ENCODE measurements at places on chromosomes 6 and 20.
A peak's percentile ranks its signal among the peaks of the same experiment; 100 is the strongest.

GRCh38 chr20:25078662-25079061 is 3.3 kb downstream of the VSX1 start:
- DNase-seq: no peak

- no peak for DNase-seq
Observed at GRCh38 chr6:11282245-11282644, 49.8 kb upstream of the NEDD9 start.

GRCh38 chr6:105550955-105551620 is 148.2 kb upstream of the PREP start:
- no peak for DNase-seq

GRCh38 chr20:574297-574942 is 30.8 kb upstream of the CSNK2A1 start:
- DNase-seq: no peak

GRCh38 chr6:3438190-3439167 is 18.4 kb downstream of the SLC22A23 start:
- no peak for DNase-seq

- DNase-seq: no peak
Observed at GRCh38 chr6:139306291-139306981, 14.6 kb upstream of the TXLNB start.

GRCh38 chr20:32484958-32485769 is 100.0 kb downstream of the NOL4L start:
- peak; percentile 67 for DNase-seq

GRCh38 chr6:86203044-86203443 is 560.4 kb upstream of the SYNCRIP start:
- no peak for DNase-seq

GRCh38 chr6:22466665-22467245 is 102.6 kb upstream of the HDGFL1 start:
- no peak for DNase-seq

DNA sequence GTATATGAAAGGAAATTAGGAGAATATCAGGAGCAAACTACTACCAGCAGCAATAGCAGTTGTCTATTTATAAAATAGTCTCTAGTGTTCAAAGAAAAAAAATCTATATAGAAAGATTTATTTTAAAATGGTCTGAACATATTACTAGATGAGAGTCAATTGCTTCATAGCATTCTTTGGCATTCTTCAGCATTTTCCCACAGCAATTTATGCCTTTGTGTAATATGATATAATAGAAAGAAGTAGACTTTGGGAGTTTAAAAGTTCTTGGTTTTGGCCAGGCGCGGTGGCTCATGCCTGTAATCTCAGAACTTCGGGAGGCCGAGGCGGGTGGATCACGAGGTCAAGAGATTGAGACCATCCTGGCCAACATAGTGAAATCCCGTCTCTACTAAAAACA is 157.0 kb upstream of the PLN start:
- no peak for DNase-seq

GRCh38 chr6:68915586-68915985 is 280.5 kb downstream of the ADGRB3 start:
- DNase-seq: no peak

- no peak for DNase-seq
Observed at GRCh38 chr6:109834131-109834530, 143.0 kb downstream of the FIG4 start.

- DNase-seq: no peak
Observed at GRCh38 chr6:132161283-132161682, 210.1 kb upstream of the CCN2 start.

DNA sequence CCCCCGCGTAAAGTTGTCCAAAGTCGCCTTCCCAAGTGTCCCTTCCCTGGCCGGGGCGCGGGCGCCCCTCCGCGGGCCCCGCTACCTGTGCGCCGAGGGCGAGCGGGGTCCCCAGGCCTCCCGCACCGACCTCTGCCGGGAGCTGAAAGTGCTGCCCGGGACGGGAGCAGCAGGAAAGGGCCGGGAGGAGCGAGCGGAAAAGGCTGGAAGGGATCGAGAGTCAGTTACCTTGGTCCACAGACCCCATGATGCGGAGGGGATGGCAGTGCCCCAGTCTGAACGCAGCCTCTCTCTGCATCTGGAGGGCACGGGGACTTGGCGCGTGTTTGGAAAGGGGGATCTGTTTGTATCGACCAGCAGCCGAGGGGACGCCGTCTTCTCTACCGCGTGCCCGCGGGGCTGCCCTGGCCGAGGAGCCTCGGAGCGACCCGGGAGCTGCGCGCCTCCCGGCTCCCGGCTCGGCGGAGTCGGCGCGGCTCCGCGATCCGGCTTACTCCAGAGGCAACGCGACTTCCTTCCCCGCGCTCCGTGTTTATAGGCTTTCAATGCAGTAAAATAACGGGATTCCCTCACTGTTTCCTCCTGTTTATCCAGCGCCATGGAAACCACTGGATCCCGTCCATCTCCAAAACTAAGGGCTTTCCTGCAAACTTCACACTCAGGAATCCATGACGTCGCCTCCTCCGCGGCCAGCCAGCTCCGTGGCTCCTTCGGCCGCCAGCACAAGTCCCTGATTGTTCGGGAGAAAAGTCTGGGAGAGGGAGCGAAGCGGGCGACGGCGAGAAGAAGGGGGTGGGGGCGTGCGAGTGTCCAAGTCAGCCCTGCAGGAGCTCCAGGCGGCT is 20.0 kb upstream of the NFATC2 start:
- DNase-seq: no peak

GRCh38 chr6:162626869-162627268 is 100.7 kb downstream of the PRKN start:
- DNase-seq: no peak

DNA sequence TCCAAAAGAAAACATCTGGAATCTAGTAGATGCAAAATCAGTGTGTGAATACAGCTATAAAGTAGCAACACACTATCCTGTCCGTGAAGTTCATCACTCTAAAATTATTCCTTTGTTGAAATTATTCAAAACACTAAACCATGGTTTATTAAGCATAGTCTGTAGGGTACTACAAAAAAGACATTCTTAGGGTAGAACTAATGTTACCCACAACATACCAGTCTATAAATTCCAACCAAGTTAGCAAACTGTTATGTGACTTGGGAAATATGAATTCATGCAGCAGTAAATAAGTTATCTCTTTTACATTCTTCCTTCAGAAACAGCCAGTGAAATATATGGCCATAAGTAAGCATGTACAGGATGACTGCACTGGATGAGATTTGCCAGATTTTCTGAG is 580.3 kb upstream of the ADGRB3 start:
- DNase-seq: no peak

- DNase-seq: no peak
Observed at GRCh38 chr6:24719125-24719971, at the start of gene C6orf62. Gene C6orf62 (minus strand): TSS chr6:24719154. CDS start chr6:24718668, 486 bp downstream.

GRCh38 chr20:50193836-50194421 is 3.3 kb downstream of the CEBPB start:
- DNase-seq: no peak

DNA sequence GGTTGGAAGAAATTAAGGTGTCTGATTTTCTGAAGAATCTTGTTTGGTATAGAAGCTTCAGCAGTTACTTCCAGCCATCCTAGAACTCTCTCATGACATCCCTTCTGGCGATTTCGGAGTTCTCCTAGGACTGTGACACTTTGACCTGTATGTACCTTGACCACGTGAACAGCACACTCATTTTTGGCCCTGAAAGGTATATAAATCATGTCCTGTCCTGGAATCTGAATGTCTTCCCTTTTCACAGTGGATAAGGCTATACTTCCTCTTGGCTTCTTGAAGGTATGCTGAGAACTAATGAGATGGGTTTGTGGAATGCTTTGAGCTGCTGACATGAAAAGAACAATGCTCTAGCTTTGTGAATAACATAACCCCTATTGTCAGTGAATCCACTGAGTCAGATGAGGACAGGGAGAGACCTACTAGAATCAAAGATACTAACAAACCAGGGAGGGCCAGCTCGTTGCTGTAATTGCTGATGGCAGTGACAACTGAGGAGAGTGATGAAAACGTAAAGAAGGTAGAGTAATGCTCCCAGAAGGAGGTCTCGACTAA is 6.0 kb upstream of the ZDHHC14 start:
- DNase-seq: no peak
